ENCODE measurements at places on chromosomes 3 and 15.

GRCh38 chr3:88239870-88240269 is 90.1 kb downstream of the C3orf38 start:
- no peak for DNase-seq

DNA sequence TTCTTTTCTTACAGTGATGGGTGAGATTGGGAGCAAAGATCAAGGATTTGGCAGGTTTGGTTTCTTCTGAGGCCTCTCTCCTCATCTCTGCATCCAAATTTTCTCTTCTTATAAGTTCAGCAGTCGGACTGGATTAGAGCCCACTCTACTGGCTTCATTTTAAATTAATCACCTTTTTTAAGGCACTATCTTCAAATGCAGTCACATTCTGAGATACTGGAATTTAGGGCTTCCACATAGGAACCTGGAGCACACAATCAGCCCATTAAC is 56.5 kb upstream of the PLSCR4 start:
- DNase-seq = no peak

DNA sequence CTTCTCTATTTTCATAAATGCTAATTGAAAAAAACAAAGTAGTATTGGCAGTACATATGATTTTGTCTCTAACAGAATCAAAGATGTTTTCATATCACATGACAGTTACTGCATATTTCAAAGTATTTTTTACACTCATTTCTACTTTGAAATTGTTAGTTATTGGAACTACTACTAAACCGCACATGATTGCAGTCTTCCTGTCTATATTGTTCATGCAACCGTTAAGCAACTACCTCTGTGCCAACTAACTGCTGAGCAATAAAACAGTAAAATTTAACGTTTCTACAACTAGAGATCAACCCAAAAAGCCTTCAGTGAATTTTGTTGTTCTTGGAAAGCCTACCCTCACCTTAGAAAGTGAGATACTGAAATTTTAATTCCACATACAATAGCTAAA is 64.2 kb downstream of the DMXL2 start:
- no peak for DNase-seq

- DNase-seq = no peak
Measured at GRCh38 chr15:40088929-40089755, 19.5 kb downstream of the BMF start.

- no peak for DNase-seq
Measured at GRCh38 chr3:61812517-61812916, 251.1 kb downstream of the PTPRG start.

DNA sequence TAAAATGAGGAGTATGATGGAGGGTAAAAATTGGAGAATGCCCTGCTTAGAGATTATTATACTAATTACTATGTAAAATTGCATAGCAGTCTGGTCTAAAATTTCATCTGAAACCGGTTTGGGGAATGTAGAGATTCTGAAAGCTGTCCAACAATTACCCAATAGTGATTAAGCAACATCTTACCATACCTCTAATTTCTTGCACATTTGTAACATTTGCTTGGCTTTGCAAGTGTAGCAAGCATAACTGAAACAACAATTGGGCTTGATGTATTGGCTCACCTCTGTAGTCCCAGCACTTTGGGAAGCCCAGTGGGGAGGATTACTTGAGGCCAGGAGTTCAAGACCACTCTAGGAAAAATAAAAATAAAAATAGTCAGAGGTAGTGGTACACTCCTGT is 17.4 kb downstream of the AADACL2 start:
- DNase-seq = no peak

DNA sequence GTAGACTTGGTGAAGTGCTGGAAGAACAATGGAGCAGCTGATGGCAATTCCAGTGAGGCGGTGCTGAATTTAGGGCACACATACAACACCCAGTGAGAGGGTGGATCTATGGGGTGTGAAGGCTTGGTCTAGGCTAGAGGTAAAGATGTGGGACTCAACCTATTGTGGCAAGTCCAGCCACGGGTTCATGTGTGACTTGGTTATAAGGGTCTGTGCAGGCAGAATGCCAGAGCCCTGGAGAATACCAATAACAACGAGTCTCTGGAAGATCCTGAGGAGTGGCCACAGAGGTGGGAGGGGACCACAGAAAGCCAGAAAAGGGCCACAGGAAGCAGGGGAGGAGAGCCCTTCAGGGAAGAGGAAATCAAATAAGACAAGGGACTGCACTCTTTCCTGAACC is 55.0 kb downstream of the VGLL4 start:
- DNase-seq = no peak

DNA sequence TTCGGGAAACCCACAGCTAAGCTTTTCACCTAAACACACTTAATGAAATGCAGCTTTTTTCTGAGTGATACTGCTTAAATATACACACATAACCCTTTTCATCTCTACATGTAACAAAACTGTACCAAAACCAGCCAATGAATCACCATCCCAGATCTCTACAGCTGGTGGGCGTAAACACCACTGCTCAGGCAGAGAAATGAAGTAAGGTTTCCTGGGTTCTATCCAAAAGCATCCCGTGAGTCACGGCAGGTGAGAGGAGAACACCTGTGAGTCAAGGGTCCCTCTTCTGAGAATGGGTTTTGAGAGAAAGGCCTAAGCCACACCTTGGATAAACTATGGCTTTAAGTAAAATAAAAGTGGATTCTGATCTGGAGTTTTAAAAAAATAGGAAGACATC is 2.6 kb downstream of the CLDN1 start:
- DNase-seq = no peak

DNA sequence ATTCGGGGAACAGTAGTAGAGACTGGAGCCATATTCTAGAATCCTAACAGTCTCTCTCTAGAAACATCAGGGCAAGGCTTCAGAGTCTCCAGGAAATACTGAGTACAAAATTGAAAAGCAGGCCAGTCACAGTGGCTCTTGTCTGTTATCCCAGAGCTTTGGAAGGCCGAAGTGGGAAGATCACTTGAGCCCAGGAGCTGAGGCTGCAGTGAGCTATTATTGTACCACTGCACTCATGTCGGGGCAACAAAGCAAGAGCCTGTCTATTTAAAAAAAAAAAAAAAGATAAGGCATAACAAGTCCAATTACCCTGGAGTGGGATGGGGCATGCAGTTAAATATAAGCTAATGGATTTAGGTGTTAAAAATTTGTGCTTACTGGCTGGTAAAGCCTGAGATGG is 79.0 kb downstream of the SEMA6D start:
- no peak for DNase-seq

GRCh38 chr15:101012326-101013200 is 93.4 kb downstream of the LRRK1 start:
- no peak for DNase-seq

- DNase-seq = no peak
Measured at GRCh38 chr3:47017504-47018268, 38.2 kb downstream of the NBEAL2 start.

Measured in NCI-H446 treated with DMSO at 0.1 percent for 48 hours (cell line).